CD4-positive, CD25-positive, alpha-beta regulatory T cell (primary cell): ENCODE measurements at places on chromosomes 16 and 17. TPM values are rescaled to one million over a fixed set of nuclear protein-coding genes. Genes with fewer than 3 reads are reported as not detected.

GRCh38 chr16:84929421-84930297 lies 81.7 kb downstream of the ZDHHC7 start:
- no peak for DNase-seq

DNA sequence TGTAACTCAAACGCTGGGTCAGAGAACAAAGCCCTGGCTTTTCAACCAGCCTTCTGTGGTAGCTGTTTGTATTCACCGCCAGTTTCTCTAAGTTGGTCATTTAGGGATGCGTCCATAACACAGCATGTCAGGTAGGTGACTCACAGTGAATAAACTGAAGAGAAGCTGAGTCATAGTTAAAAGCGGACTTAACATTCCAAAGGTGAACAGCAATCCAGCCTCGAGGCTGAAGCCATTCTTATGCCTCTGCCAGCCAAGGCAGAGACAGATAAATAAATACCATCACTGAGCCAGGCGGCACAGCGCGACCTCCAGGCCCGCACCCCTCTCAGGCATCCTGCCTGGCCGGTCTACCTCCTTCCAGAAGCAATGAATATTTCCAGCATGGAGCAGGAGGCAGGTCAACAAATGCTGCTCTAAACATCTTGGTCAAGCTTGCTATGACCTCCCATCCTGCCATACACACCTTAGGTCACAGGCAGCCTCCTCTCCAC lies 12.4 kb upstream of the CACNG4 start:
- DNase-seq = no peak

- DNase-seq = peak; percentile 34
These were observed 22.5 kb downstream of the DNAI2 start for GRCh38 chr17:74296548-74296936.

GRCh38 chr17:17376362-17376761 lies 73.2 kb downstream of the NT5M start:
- no peak for DNase-seq

GRCh38 chr17:68238164-68238870 lies 9.5 kb upstream of the AMZ2 start:
- DNase-seq = no peak

GRCh38 chr17:78875363-78876093 lies 27.5 kb downstream of the CEP295NL start:
- no peak for DNase-seq

DNA sequence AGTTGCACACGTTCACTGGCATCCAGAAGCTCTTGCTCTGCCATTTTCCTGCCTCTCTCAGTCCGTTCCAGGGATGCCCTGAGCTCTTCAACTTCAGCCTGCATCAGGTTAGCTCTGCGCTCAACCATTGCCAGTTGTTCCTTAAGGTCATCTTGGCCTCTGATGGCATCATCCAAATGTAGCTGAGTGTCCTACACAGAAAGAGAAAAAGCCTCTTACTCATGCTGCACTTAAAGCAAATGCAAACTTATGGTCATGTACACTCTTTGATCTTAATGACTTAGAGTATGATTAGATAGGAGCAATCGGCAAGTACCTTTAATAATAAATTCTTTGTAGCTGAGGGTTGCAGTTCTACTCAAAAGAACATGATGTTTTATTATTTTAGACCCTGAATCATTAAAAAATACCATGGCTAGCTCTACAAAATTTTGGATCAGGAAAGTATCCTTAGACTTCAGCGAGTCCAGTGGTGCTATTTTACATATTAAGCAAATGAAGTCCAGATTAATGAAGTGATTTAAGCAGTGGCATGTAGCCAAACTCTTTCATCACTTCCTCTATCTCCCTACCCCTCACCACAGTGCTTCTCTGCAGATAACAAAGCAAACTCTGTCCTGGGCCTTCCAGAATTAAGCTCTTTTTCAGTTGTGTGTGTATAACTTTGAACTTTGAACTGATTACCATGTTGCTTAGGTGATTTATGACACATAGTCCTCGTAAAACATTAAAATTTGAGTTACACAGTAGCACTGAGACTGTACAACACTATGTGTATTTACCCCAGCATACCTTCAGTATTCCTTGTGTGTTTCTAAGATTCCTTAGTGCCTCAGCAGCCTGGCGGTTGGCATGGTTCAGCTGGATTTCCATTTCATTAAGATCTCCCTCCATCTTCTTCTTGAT lies 22.1 kb downstream of the MYH4 start:
- no peak for DNase-seq

The SLFN14 gene
- polyA plus RNA-seq = 0.17 TPM

The LGALS9B gene
- polyA plus RNA-seq = 0.16 TPM

- DNase-seq = peak; percentile 47
These were observed 6.3 kb downstream of the ACSF3 start for GRCh38 chr16:89099905-89100304.

- no peak for DNase-seq
These were observed 30.3 kb downstream of the KLHDC4 start for GRCh38 chr16:87735270-87736007.

The SLC52A1 gene
- 0.27 TPM for polyA plus RNA-seq

The CCL1 gene
- not detected for polyA plus RNA-seq

GRCh38 chr17:44501866-44502375 lies 1.3 kb downstream of the GPATCH8 start:
- peak; percentile 16 for DNase-seq

DNA sequence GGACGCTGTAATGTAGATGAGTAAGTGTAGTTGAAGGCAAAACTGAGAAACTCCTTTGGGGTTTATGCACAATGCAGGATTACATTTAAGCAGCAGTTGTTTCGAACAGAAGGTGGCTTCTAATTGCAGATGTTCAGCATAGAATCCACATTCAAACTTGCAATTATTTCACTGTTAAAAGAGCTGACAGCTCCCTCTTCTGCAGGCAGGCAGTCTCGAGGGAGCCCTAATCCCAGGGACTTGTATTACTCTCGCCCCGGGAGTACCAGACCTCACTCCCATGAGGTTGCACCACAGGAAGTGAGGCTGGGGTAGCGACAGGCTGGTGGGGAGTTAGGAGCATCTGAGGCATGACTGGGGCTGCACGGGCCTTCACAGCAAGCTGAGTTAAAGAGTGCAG lies 484.3 kb upstream of the EEF2KMT start:
- no peak for DNase-seq

The TMEM114 gene
- polyA plus RNA-seq = not detected

The PROCA1 gene
- polyA plus RNA-seq = not detected

- DNase-seq = no peak
These were observed 13.9 kb downstream of the SLC25A10 start for GRCh38 chr17:81726004-81726403.

DNA sequence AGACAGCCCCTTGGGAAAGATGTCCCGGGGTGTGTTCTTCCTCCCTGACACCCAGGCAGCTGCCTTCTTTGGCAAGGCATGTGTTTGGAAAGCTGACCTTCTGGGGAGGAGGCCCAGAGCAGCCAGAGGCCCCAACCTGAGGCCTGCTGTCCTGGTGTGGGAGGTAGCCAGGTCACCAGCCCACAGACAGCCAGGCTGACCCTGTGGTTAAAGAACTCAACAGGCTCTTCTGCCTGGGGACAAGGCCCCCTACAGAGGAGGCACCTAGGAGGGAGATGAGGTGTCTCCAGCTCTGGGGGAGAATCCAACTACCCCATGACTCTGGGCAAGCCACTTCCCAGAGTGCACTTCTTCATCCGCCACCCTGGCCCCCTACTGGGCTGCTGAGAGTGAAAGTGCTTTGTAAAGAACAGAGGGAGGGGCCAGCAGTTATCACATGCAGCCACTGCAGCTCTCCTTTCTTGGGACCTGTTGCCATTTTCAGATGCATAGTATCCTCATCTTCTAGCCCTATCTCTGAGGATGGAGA lies 13.1 kb upstream of the SREBF1 start:
- DNase-seq = peak; percentile 63

The METRN gene
- polyA plus RNA-seq = 24.1 TPM

The ZG16B gene
- polyA plus RNA-seq = 0.82 TPM

The CALB2 gene
- polyA plus RNA-seq = not detected

DNA sequence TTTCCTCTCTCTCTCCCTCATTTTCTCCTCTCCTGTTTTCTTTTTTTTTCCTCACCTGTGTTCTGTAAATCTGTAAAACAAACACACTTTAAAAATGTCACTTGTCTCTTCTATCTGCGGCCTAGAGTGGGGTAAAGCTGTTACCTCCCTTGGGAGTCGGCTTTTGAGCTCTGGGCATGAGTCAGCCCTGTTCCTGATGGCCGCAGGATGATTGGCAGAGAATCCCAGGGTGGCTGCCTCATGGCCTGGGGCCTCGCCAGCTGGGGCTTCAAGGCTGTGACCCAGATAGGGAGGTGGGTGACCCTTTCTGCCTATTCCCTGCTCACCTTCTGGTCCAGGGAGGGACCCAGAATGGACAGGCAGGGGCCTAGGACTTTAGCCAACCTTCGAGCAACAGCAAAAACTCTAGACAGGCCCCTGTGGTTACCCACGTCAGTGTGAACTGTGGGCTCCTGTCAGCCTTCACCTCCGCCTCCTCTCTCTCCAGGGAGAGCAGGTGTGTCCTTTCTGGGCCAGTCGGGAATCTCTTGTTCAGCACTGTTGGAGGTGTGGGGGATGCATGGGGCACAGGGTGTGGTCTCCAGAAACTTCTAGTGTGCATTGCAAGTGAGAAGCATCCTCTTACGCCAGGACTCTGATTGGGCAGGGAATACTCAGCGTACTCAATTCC lies 87.4 kb downstream of the RAP1GAP2 start:
- DNase-seq = no peak

The UNC45B gene
- polyA plus RNA-seq = 0.29 TPM

The TMEM204 gene
- polyA plus RNA-seq = 70.0 TPM

DNA sequence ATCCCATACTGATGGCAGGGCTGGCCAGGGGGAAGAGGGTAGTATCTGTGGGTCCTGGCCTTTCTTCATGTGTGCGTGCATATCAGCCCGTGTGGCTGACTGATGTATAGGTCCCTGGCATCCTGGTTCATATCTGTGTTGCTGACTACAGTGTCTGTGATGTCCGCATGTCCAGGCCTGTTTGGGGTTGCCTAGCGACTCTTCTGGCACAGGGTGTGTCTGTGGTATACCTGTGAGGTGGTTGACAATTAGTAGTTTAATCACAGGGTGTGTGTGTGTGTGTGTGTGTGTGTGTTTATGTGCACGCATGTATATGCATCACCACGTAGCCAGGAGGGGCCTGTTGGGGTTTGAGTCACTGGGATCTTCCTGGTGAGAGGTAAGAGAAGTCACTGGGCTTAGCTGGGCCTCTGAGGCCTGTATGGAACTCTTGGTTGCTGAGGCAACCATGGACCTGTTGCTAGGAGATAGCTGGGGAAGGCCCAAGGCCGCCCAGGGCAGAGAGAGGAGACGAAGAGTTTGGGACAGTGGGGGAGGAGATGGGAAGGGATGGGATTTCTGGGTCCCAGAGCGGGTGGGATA lies 603 bp upstream of the TMEM95 start:
- DNase-seq = no peak

DNA sequence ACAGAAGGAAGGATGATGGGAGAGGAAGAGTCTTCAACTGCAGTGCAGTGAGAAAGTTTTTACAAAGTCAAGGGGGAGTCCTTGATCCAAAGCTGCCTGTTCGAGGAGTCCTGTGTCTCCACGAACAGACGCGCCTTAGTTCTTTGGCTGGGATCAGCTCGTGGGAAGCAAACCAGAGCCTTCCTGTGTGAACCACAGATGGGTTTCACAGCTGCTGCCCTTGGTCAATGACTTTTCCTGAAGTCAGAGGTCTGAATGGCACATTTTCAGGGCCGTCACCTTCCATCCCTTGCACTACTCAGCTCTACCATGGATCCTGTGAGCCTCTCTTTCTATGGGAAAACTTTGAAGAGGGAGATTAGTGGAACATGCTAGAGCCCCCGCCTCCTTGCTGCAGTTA lies 4.2 kb upstream of the SBK1 start:
- DNase-seq = no peak

DNA sequence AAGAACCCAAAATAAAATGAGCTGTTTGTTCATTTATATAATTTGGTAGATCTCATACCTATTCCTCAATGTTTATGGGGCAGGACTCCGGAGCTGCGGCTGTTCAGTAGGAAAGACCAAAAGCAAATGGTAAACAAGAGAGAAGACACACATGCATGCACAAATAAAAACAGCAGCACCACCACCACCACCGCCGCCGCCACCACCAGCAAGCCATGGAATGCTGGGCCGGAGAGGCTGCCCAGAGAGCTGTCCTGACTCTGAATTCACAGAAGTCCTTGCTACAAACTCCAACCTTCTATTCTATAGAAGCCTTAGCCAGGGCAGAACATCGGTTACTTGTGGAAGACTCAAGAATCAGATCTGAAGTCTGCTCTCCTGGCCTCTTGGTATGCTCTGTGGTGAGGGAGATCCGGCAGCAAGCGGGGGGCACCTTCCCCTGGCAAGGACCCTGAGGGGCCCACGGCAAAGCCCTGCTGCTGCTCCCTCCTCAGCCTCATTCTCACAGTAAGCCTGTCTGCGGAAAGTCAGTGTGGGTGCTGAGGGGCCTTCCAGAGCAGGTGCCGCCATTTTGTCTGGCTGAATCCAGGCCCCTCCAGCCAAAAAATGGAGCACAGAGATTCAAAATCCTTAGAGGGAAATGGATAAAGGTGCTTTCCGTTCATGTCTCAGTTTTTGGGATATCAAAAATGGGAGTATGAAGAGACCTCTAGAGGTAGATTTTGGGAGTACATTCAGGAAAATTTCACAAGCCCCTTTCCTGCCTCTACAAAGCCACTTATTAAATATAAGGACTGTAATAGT lies 6.4 kb upstream of the FOXJ1 start:
- no peak for DNase-seq

GRCh38 chr16:74521691-74522090 lies 85.2 kb downstream of the GLG1 start:
- DNase-seq = no peak

- DNase-seq = no peak
These were observed 26.8 kb downstream of the GAS7 start for GRCh38 chr17:10171581-10171981.

The NAGPA gene
- polyA plus RNA-seq = 33.0 TPM

The TMC6 gene
- polyA plus RNA-seq = 234 TPM

- DNase-seq = peak; percentile 52
These were observed 84.1 kb upstream of the TOB1 start for GRCh38 chr17:50949989-50950877.

DNA sequence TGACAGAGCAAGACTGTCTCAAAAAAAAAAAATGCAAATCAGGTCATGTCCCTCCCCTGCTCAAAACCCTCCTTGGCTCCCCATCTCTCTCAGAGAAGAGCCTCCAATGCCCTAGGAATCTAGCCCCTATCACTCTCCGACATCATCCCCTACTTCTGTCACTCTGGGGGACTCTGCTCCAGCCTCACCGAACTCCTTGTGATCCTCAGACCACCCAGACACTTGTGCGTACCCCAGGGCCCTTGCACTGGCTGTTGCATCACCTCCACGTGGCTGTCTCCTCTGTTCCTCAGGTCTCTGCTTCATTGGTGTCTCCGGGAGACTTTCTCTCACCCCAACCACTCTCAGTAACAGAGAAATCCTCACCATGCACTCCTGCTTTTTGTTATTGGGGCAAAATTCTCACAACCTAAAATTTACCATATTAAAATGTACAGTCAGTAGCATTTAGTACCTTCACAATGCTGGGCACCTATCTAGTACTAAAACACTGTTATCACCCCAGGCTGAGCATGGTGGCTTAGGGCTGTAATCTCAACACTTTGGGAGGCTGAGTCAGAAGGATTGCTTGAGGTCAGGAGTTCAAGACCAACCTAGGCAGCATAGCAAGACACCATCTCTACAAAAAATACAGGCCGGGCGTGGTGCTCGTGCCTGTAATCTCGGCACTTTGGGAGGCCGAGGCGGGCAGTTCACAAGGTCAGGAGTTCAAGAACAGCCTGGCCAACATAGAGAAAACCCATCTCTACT lies 15.2 kb downstream of the PLA2G10 start:
- DNase-seq = no peak

The CD300E gene
- polyA plus RNA-seq = 0.08 TPM

The CDH3 gene
- polyA plus RNA-seq = 0.38 TPM
